Umbilical cord (tissue), 2 donors: ENCODE measurements at places on chromosomes 13 and 19.

- DNase-seq = no peak
Observed at GRCh38 chr19:28887920-28888618, 324.9 kb downstream of the UQCRFS1 start.

DNA sequence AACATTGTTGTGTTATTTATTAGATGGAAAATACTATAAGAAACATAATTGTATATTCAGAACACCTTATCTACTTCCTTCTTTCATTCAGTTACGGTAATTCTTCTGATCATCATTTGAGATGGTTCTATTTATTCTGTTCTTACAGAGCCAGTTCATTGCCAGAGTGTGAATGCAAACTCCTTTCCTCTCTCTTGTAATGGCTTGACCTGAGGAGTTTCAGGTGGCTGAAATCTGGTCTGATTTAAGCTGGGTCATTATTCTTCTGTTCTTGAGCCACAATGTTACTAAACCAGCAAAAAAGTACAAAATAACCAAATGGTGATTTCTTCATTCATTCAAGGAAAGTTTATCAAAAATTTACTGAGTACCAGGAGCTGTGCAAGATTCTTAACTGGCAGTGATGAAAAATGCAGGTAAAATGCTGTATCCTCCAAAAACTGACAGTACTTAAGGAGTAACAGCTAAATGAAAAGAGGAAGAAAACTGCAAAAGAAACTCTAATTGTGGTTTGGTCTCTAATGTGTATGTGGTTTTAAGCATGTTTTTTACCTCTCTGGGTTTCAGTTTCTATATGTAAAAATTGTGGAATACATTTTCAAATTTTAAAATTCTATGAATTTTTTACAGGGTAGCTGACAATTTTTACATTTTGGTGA is 182.4 kb upstream of the UFM1 start:
- no peak for DNase-seq

GRCh38 chr13:80201694-80202468 is 139.0 kb downstream of the SPRY2 start:
- no peak for DNase-seq

- no peak for DNase-seq
Observed at GRCh38 chr13:45472171-45472705, 7.5 kb downstream of the COG3 start.

DNA sequence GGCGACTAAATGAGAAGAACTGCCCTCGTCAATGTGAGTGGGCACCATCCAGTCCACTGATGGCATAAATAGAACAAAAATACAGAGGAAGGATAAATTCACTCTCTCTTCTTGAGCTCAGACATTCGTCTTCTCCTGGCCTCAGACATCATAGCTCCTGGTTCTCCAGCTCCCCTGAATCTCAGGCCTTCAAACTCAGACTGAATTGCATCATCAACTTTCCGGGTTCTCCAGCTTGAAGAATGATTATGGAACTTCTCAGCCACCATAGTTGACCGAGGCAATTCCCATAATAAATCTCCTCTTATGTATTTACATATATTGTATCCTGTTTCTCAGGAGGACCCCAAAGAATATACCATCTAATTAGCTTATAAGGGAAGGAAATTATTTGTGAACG is 55.0 kb upstream of the FNDC3A start:
- DNase-seq = no peak

- no peak for DNase-seq
Observed at GRCh38 chr19:47353307-47353712, 4.2 kb downstream of the DHX34 start.

DNA sequence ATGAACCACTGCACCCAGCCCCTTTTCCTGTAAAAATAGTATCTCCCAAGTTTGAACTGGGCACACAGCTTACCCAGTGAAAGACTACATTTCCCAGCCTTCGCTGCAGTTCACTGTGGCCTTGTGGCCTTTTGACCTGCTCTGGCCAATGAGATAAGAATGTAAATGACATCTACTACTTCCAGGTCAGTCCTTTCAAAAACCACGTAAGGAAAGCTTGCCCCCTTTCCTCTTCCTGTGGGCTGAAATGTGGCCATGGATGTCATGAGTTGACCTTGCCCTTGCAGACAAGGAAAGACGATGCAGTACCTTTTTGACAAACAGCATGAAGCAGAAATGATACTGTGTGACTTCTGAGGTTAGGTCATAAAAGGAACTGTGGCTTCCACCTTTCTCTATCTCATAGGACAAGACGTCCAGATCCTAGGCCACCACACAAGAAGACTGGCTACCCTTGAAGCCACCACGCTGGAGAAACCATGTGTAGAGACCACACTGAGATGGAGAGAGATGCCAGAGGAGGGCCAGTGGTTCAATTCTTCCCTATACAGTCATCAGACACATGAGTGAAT is 19.9 kb downstream of the ACER1 start:
- DNase-seq = no peak

- DNase-seq = peak; percentile 55
Observed at GRCh38 chr13:80436571-80437169, 95.7 kb upstream of the SPRY2 start.

- DNase-seq = no peak
Observed at GRCh38 chr13:50724913-50725312, 118.6 kb downstream of the DLEU7 start.

DNA sequence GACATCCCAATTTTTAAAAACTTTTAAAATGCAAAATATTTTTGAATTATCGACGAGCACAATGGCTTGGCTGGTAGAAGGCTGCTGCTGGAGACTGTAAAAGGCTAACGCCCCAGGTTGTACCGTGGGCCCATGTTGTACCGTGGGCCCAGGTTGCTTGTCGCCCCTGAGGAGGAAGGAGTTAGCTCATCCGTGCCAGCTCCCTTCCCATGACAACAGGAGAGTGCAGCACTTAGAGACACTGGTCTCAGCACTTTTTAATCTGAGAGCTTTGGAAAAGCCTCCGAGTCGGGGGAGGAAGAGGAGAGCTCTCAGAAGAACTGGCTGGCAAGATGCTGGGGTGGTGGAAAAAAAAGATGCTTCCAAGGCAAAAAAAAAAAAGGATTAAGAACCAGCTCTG is 50.3 kb upstream of the CACNA1A start:
- DNase-seq = no peak

GRCh38 chr13:47932950-47933923 is 67.8 kb downstream of the SUCLA2 start:
- no peak for DNase-seq

DNA sequence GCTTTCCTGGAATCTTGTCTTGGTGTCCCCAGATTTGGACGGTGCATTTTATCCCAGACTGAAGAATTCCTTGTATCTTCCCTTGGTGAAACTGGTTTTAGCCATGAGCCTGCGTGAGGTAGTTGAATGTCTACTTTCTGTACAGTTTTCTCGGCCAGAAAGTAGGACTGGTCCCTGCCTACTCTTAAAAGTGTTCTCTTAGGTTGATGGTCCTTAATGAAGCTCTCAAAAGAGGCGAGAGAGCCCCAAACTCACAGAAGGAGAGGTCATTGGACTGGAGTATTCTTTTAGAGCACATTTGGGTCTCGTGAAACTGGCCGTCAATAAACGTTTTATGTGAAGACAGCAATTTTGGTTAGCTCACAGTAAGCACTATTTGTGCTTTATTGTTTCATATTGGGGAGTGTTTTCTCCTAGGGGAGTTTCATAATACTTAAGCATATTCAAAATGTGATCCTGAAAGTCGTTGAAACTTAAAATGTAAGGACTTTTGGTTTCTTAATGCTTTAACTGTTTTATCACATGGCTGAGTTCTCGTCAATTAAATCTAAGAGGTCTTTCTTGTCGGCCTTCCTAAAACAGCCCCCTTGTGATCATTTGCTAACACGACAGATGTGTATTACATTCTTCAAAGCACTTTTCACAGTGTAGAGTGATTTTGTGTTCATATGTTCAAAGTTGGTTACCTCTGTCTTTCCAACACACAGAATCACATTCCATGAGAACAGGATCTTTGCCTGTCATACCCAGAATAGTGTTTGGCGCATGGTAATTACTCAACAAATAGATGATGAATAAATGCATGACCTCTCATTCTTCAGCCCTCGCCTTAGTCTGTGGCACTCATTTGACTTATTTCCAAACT is 889 bp downstream of the GTF2F2 start:
- DNase-seq = no peak

GRCh38 chr13:90919153-90919552 is 428.3 kb upstream of the MIR17HG start:
- DNase-seq = no peak

DNA sequence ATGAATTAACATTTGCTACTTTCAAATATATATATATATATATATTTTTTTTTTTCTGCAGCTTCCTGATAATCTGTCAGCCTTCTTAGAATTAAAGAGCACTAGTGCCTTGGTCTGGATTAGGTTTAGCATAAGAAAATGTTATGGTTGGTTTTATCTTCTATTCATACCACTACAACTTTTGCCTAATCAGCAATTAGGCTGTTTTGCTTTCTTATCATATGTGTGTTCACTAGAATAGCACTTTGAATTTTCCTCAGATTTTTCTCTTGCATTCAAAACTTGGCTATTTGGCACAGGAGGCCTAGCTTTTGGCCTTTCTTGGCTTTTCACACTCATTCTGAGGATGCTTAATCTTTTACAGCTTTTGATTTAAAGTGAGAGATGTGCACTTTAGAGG is 1468.1 kb downstream of the PCDH9 start:
- DNase-seq = no peak

DNA sequence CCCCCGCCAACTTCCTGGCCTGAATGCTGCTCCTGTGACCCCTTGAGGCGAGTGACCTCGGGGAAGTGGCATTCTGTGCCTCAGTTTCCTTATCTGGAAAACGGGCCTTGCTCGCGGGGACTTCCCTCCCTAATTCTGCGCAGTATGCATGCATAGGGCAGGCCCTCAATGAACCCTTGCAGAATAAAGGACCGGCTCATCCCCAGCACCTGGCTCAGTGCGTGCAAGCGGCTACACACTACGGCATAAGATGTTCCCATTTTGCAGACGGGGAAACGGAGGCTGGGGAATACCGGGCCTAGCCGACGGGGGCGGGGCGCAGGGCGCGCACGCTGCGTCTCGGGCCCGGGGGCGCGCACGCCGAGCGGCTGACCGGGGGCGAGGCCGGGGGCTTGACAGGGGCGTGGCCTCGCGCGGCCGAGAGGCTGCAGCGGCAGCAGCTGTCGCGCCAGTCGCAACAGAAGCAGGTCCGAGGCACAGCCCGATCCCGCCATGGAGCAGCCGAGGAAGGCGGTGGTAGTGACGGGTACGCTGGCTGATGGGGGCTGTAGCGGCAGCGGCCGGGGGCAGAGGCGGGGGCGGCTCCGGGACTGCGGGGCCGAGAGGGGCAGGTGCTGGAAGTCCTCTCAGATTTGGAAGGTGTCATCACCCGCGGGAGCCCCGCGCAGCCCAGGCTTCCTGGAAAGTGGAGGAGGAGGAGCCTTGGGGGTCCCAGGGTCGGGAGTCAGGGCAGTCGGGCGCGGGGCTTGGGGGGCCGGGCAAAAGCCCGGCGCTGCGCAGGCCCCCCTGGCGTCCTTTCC is at the start of gene PGPEP1:
Gene PGPEP1 (plus strand): TSS at position 409 of the 800 bp plus-strand sequence. CDS start 84 bp downstream, at position 493.
- peak; percentile 61 for DNase-seq

GRCh38 chr19:8367327-8368001 is 3.5 kb downstream of the ANGPTL4 start:
- peak; percentile 96 for DNase-seq

DNA sequence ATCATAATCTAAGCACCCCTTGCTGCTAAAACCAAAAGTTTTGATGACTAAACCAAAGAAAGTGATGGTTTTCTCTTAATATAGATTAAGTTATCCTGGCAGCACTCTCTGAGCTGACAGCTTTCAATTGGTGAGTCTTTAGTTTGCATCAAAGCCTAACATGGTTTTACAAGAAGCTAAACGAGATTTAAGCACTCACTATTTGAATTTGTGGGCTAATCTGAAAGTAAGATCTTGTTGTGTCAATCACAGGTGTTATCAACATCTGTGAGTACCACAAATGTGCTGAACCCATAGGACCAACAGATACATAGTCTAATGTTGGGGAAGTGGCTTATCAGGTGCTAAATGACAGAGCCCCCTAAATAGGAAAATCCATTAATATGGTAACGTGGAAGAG is 223.9 kb downstream of the LHFPL6 start:
- no peak for DNase-seq

- DNase-seq = no peak
Observed at GRCh38 chr13:110748271-110748670, 34.8 kb downstream of the ING1 start.

DNA sequence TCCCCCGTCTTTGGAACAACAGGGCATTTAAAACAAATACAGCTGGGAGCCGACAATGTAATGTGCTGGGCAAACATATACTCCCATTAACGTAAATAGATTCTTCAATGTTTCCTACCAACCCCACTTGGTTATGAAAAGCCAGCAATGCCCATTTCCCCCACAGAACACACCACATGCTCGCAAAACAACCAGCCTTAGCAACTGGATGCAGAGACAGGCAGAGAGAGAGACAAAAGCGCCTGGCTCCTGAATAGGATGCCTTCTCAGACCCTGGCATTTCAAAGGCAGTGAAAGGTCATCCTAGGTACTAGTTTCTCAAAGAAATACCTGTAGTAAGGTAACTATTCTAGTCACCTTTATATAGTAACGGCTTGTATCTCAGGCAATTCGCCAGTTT is 462.9 kb downstream of the ITGBL1 start:
- no peak for DNase-seq

GRCh38 chr13:20923272-20923671 is 20.7 kb upstream of the XPO4 start:
- no peak for DNase-seq

DNA sequence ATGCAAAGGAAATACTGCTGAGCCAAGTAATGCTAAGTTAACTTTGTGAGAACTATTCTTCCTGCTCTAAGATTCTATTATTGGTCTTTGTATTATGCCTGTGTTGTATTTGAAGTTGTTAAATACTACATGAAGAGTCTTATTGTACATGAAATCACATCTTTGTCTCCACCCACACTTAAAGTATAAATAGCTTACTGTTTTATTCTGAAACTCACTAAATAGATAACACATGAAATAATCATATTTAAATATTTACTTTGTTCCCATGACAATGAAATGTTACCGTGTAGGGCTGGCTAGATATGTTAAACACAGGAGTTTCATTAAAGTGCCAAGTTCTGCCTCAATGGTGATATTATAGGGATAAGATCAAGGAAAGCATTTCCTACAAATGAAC is 562.1 kb upstream of the ATXN8OS start:
- no peak for DNase-seq

- DNase-seq = no peak
Observed at GRCh38 chr19:1101337-1101698, 2.5 kb upstream of the GPX4 start.

GRCh38 chr13:110638814-110639806 is 23.8 kb downstream of the NAXD start:
- DNase-seq = no peak

- no peak for DNase-seq
Observed at GRCh38 chr13:40362502-40362901, 303.9 kb downstream of the FOXO1 start.

GRCh38 chr19:14769201-14769600 is 9.2 kb downstream of the ADGRE2 start:
- no peak for DNase-seq
